ENCODE measurements at places on chromosomes 16 and 17.

DNA sequence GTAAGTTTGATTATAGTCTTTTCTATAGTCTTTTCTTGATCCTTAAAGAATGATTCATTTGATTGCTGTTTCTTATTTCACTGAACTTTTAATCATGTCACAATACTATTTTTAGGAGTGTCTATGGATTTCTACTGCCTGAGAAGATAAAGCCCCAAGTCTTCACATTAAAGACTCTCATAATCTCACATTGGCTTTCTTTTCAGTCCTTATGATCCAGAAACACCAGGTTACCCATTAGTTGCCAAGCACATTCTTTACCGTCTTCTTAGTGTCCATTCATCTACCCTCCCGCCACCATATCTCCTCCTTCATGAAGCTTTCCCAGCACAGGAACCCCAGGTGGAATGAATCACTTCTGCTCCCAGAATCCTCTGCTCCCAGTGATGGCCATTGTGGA is 49.5 kb upstream of the MYOCD start:
- no peak for DNase-seq

GRCh38 chr17:17064322-17064721 is 22.1 kb downstream of the MPRIP start:
- DNase-seq = no peak

GRCh38 chr17:12445331-12445730 is 220.4 kb upstream of the MYOCD start:
- DNase-seq = no peak

GRCh38 chr16:68399456-68399855 is 48.9 kb downstream of the SMPD3 start:
- no peak for DNase-seq

- DNase-seq = no peak
Measured at GRCh38 chr17:33464669-33465280, 171.7 kb upstream of the ASIC2 start.

- no peak for DNase-seq
Measured at GRCh38 chr17:16814439-16814838, 124.4 kb downstream of the CCDC144A start.

DNA sequence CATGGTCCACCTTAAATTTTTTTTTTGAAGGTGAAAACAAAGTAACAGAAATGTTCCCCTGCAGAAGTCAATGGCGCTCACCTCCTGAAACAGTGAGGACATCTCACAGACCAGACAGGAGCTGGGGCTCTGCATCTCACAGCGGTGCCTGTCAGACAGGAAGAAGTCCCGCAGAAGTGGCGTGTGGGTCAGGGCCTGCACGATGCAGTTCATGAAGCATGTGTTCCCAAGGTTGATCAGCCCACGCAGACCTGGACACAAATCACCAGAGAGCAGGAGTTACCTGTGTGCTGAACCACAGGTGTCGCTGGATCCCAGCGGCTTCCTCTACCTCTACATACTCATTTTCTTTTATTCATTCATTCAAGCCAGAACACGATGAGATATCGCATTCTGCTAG is 24.9 kb downstream of the USP22 start:
- no peak for DNase-seq

GRCh38 chr16:15452246-15452855 is 18.0 kb downstream of the BMERB1 start:
- DNase-seq = no peak

DNA sequence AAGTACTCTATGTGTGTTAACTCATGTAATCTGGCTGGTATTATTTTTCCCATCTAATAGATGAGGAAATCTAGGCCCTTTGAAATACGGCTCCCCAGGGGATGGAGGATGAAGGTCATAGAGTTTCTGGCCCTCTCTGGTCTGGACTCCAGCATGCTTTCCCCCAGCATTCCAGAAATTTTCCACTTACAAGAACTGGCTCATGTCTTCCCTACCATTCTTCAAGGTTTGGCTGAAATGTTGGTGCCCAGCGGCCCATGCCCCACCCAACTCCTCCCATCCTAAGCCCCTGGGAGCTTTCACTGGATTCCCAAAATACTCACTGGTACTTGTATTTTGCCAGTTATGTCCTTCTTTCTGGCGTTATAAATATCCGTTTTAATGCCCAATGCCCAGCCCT is 237.5 kb upstream of the NLRP1 start:
- DNase-seq = no peak

GRCh38 chr16:79800016-79800608 is 199.6 kb upstream of the MAF start:
- no peak for DNase-seq

DNA sequence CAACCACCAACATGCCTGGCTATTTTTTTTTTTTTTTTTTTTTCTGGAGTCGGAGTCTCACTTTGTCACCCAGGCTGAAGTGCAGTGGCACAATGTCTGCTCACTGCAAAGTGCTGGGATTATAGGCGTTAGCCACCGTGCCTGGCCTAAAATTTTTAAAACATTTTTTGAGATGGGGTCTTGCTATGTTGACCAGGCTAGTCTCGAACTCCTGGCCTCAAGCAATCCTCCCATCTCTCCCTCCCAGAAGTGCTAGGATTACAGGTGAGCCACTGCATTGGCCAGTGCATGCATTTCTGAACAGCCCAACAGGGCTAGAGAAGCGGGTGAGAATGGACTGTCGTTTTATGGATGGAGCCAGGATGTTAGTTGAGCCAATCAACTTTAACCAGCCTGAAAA is 72.4 kb downstream of the ERCC4 start:
- DNase-seq = no peak

DNA sequence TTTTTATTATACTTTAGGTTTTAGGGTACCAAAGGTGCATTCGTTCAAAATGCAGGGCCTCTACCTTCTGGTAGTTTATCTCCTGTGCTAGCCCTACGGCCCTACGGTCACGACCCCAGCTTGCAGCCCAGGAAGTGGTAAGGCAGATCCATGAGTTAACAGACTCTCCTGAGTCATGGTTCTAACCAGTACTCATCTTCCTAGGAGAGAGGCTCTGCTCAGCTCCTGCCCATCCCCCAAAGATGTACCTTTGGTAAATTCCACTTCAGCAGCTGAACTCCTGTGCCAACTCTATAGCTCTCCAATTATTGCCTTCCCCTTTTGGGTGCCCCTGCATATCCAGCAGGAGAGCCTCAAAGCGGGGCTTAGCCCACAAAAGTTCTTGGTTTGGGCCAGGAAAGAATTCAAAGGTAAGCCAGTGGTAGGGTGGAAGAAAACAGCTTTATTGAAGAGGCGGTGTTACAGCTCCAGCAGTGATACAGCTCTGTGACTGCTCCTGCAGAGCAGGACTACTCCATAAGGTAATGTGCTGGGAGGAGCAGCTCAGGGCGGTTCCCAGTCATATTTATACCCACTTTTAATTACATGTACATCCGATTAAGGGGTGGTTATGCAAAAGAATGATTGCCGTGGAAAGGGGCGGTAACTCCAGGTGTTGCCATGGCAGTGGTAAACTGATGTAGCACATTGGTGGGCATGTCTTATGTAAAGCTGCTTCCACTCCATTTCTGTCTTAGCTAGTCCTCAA is 241.4 kb downstream of the PMP22 start:
- DNase-seq = no peak

DNA sequence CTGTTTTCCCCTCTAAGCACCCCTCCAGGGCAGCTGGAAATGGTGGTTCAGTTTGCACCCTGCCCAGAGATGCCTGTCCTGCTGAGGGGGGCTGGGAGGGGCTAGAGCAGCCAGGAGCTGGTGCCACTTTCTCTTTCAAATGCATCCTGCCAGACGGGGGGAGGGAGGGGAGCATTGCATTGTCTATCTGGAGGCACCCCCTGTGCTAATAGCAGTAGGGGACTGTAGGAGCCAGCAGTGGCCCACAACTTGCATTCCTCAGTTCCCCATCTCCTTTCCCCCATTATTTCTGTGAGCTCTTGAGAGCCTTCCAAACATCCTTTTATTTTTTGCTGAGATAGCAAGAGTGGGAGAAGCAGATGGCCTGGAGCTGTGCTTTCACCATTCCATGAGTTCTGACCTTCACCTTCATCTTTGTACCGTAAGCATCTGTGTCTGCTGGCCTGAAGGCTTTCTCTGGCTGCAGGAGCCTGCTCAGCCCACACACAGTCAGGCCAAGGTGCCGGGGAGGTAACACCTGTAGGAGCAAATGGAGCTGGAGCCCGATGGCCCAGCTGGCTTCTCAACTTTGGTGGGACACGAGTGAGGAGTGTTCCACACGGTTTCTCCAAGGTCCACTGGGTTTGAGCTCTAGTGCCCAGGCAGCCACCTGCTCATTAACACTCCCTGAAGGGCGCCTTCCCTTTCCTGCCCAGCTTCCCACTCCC is 5.2 kb downstream of the WFDC1 start:
- no peak for DNase-seq

DNA sequence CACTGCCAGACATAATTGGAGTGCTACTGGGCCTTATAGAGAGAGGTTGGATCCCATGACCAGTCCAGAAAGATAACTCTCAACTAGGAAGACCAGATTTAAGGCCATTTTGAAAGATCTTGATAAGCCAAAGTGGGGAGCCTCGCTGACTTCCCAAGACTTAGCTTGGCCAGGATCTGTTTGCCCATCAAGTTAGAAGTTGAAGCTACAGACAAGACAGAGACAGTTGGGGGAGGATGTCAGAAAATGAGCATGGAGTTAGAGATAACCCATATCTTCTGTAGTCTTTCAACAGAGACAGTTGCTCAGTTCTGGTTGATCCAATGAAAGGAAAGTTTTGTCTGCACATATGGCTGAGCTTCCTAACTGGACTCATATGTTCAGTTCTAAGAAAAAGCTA is 267.4 kb downstream of the HS3ST3A1 start:
- no peak for DNase-seq

DNA sequence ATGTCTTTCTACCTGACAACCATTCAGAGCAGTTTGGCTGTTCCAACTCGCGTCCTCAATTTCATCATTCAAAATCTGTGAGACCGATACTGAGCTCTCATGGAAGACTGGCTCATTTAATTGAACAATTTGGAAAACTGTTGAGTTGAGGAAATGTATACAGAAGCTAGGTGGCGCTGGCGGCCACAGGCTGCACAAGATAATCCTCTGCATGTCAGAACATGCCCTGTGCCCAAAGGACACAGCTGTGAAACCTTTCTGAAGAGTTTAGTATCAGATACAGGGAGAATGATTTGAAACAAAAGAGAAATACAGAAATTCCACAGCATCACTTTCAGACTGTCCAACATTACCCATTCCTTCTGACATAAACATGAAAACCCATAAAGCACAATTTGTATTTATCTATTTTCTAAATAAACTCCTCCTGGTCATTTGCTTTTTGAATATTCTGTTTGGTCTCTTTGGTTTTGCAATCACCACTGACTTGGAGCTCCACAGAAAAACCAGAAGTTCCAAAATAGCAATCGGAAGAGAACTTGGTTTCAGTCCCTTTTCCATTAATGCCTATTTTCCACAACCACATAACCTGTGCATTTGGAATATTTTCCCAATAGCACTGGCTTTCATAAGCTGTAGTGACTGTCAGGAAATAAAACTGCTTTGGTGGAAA is 192.8 kb downstream of the MAP2K6 start:
- peak; percentile 80 for DNase-seq

DNA sequence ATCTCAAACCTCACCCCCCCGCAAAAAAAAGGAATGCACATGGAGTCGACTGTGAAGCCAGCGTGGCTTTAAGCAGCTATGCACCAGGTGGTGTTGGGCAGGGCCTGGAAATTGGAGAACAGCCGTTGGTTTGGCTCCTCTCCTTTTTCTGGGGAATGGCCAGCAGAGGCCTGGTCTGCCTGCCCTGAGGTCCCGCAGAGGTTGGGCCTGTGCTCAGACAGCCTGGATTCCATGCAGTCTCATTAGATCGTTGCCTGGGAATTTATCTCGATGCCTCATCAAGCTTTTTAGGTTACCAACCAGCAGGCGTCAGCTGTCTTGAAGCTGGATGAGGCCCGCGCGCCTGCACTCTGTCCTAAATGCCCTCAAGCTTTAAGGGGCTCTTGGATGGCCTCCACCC is 9.8 kb downstream of the SLC12A3 start:
- no peak for DNase-seq

DNA sequence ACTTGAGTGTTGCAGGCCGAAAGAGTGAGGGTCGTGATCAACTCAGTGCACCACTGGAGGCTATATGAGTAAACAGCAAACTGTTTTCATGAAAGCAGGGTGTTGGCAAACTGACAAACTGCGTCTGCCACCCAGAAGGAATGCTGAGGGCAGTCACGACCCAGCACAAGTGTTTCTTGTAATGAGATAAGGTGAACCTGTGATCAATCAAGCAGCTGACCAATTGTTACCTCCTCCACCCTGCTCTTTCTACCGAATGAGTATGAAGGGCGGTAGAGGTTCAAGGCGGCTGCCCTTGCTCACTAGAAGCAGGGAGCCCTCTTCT is 5.5 kb upstream of the SRL start:
- peak; percentile 83 for DNase-seq

- DNase-seq = no peak
Measured at GRCh38 chr17:56497132-56497531, 96.4 kb upstream of the NOG start.

- no peak for DNase-seq
Measured at GRCh38 chr17:68301438-68301959, 10.2 kb downstream of the ARSG start.

DNA sequence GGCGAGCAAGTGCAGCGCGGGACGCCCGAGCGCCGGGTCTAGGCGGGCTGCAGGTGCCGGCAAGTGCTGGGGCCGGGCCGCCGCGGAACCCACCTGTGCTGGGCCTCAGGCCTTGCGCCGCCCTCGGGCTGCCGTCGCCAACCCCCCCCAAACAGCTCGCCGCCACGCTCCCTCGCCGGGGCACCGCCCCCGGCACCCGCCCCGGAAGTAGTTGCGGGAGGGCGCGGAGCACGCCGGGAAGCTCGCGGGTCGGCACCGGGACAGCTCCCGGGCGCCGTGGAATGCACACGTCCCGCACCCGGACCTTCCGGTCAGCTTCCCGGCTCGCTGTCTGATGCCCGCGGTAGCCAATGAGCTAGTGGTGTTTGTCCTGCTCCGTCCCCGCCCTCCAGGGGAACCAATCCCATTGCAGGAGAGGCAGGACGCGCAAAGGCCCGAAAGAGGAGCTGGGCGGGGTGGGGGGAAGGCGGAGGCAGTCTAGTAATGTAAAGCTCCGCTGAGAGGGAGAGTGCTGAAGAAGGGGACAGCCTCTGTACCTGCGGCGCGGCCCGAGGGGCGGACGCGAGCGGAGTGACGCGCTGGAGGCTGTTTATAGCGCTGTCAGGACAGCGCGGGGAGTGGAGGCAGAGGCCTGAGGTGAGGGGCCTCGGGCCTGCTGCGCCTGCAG is at the start of the genes ANKS3 and DNAAF8:
ANKS3 (minus strand) TSS at position 209 of the 667 bp plus-strand sequence. CDS start 4,122 bp downstream, outside the sequence.
DNAAF8 (plus strand) TSS at position 475 of the 667 bp plus-strand sequence. CDS start 1,978 bp downstream, outside the sequence.
- peak; percentile 96 for DNase-seq

Measured in hematopoietic multipotent progenitor cell treated with erythropoietin and hydrocortisone succinate and interleukin-3 and kit ligand, for 8 days (in vitro differentiated cells).